Astrocyte of the hippocampus (primary cell): ENCODE measurements at places on chromosomes 2 and 18.
A peak's percentile ranks its signal among the peaks of the same experiment; 100 is the strongest.

- DNase-seq, result no peak
These were observed 68.0 kb downstream of the RBMS1 start for GRCh38 chr2:160425434-160426151.

- no peak for DNase-seq
These were observed 140.1 kb downstream of the EXOC6B start for GRCh38 chr2:72685638-72686213.

GRCh38 chr2:76314271-76315020 lies 603.7 kb upstream of the GCFC2 start:
- no peak for DNase-seq

GRCh38 chr2:38690499-38691420 lies 24.8 kb downstream of the GALM start:
- DNase-seq, result peak; percentile 80

DNA sequence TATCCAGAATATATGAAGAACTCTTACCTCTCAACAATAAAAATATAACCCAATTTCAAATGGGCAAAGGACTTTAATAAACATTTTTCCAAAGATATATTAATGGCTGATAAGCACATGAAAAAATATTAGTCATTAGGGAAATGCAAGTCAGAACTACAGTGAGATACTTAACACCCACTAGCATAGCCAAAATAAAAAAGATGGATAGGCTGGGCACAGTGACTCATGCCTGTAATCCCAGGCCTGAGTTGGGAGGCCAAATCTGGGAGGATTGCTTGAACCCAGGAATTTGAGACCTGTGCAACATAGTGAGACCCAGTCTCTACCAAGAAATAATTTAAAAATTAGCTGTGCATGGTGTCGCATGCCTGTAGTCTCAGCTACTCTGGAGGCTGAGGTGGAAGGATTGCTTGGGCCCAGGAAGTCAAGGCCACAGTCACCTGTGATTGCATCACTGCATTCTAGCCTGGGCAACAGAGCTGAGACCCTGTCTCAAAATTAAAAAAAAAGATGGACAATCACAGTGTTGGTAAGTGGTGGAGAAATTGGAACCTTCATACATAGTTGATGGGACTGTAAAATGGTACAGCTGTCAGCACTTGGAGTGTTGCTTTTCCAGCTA lies 25.1 kb downstream of the MARCHF7 start:
- no peak for DNase-seq

DNA sequence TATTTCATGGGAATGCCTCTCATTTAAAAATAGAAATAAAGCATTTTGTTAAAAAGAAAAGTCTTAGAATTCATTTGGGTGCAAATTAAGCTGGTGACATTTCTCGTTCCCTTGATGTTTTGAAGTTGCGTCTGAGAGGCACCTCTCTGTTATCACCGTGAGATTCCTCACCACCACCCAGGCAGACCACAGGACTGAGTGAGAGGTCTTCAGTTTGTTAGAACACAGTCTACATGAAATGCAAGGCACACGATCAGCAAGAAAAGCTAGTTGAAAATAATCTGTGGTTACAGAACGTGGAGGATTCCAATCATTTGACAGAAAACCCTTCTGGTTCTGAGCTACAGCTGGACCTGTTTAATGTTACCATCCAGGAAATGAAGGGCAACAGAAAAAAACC lies 116.0 kb downstream of the UXS1 start:
- no peak for DNase-seq

DNA sequence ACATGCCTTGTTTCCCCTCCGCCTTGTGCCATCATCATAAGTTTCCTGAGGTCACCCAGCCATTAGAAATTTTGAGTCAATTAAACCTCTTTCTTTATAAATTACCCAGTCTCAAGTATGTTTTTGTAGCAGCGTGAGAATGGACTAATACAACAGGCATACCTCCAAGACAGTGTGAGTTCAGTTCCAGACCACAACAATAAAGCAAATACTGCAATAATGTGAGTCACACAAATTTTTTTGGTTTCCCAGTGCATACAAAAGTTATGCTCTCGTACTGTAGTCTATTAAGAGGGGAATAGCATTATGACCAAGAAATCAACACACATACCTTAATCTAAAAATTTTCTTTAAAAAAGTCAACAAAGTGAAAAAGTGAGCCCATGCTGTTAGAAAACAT lies 217.2 kb downstream of the NR4A2 start:
- DNase-seq, result peak; percentile 69

DNA sequence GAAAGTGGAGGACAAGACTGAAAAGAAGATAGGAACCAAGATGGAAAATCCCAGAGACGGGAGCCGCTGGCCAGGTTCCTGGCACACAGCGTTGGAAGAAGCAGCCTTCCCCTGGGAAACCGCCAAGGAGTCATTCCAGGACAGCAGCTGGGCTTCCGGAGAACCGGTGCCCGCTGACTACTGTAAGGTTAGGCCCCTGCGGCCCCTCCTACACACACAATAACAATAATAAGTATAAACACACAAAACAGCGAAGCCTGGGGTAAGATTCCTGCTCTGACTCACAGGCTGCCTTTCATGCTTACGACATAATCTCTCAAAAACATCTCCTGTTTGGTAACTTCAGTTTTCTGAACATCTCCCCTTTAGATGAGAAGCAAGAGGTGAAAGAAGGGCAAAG lies 28.1 kb upstream of the MYCN start:
- DNase-seq, result peak; percentile 74

DNA sequence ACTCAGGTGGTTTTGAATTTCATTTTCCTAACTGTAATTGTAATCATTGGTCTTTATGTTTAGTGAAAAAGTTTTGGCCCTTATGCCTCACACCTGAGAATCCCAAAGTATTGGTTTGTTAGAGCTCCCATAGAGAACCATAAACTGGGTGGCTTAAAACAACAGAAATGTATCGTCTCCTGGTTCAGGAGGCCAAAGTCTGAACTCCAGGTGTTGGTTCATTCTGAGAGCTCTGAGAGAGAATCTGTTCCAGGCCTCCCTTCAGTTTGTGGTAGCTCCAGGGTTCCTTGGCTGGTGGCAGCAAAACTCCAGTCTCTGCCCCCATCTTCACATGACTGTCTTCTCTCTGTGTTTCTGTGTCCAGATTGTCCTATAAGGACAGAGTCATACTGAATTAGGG lies 11.0 kb downstream of the IL37 start:
- DNase-seq, result no peak

GRCh38 chr18:50125456-50125855 lies 69.5 kb downstream of the MYO5B start:
- no peak for DNase-seq

DNA sequence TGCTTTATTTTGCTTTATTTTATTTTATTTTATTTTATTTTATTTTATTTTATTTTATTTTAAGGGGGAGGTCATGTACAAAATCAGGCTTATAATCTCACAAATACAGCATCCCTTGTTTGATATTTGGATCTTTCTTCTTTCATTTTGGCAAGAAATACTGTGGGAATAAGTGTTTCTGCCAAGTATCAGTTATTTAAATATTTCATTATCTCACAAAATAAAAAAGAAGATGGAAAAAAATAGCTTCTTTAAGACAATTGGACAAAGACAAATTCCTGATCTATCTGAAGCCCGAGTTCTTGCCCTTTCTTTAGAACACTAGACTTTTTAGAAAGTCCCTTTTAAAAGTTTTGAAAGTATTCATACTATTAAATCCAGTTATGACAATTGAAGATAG lies 560.5 kb upstream of the ZEB2 start:
- DNase-seq, result no peak

DNA sequence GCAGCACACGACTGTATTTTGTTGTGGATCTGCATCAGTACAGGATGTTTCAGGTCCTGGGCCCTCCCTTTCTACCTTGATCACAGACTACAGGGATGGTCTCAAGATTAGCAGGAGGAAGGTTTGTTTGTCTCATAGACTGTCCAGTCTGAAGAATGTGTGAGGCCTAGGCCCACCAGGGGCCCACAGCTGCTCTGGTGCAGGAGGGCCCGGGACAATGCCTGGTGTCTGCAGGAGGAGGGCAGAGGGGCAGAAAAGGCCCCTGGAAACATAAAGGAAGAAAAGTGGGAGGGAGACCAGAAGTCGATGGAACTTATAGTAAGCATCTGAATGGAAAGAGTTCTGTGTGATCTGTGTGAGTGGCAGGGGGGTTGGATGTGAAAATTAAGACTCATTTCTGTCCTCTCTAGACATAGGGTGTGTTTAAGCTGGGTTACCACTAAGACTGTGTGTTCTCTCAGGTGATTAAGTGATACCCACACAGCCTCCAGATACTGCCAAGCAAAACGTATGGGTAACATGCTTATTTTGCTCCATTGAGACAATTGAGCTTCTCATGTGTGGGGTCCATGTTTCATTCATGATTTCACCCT lies 33.4 kb upstream of the LPIN2 start:
- DNase-seq, result no peak

GRCh38 chr2:106119074-106119473 lies 75.0 kb downstream of the UXS1 start:
- DNase-seq, result no peak

- no peak for DNase-seq
These were observed 107.5 kb downstream of the OSR1 start for GRCh38 chr2:19250906-19251305.

DNA sequence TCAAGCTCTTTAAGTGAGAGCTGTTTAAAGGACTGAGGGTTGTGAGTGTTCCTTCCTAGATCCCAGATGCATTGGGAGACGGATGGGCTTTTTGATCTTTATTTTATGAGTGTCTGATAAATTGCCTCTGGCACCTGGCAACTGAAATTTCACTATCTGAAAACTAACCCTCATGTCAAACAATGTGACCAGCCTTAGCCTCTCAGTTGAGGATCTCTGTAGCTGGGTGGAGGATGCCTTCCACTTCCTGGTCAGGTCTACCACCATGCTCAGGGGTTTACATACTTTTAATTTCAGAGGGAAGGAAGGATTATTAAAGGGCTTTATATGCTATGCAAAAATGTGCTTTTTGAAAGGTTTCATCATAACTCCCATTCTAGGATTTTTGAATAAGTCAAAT lies 70.5 kb upstream of the NT5C1B start:
- DNase-seq, result no peak

- no peak for DNase-seq
These were observed 1601.1 kb downstream of the SUCLG1 start for GRCh38 chr2:82857967-82858366.

DNA sequence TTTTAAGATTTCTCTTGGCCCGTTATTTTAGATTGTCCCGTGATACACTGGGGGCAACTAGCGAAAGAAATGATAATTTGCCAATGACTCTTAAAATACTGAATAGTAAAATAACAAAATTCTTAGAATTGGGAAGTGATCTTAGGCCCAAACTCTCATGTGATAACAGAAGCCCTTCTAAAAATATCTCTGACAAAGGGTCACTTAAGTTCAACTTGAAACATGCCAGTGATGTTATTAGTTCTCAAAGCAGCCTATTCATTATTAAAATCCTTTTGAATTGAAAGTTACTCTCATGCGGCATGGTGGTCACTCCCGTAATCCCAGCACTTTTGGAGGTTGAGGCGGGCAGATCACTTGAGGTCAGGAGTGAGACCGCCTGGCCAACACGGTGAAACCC lies 920.9 kb downstream of the NRXN1 start:
- DNase-seq, result no peak
